ENCODE measurements at places on chromosomes 3 and 15. TPM values are rescaled to one million over a fixed set of nuclear protein-coding genes. Genes with fewer than 3 reads are reported as not detected.

IMPG2 gene
- total RNA-seq: 0.86 TPM

CYP1A2 gene
- total RNA-seq: not detected

DUOXA1 gene
- under 0.01 TPM for total RNA-seq

UCN2 gene
- 0.34 TPM for total RNA-seq

SPESP1 gene
- 14.3 TPM for total RNA-seq

PLAAT1 gene
- total RNA-seq: not detected

MYL3 gene
- total RNA-seq: 0.09 TPM

MST1R gene
- total RNA-seq: 0.86 TPM

TMEM108 gene
- not detected for total RNA-seq

KLHDC8B gene
- 67.5 TPM for total RNA-seq

RBPMS2 gene
- not detected for total RNA-seq

SHF gene
- total RNA-seq: 2.7 TPM

TMEM212 gene
- not detected for total RNA-seq

IL5RA gene
- total RNA-seq: under 0.01 TPM

LARP6 gene
- total RNA-seq: 93.6 TPM

CCDC13 gene
- total RNA-seq: 0.95 TPM

ALDH1A2 gene
- total RNA-seq: 1.6 TPM

TM2D3 gene
- total RNA-seq: 77.6 TPM

HYKK gene
- 1.7 TPM for total RNA-seq

ZNF660 gene
- 2.1 TPM for total RNA-seq

CCDC54 gene
- total RNA-seq: not detected

KNL1 gene
- total RNA-seq: 1.7 TPM

C3orf20 gene
- not detected for total RNA-seq

DUOXA2 gene
- not detected for total RNA-seq

BTBD1 gene
- 67.2 TPM for total RNA-seq

GRIP2 gene
- total RNA-seq: 0.09 TPM

RBMS3 gene
- total RNA-seq: 50.8 TPM

POLQ gene
- 1.9 TPM for total RNA-seq

CASR gene
- total RNA-seq: not detected

WNT5A gene
- 7.3 TPM for total RNA-seq

INTS14 gene
- 22.7 TPM for total RNA-seq

EXD1 gene
- not detected for total RNA-seq

LYZL4 gene
- total RNA-seq: not detected

C3orf70 gene
- total RNA-seq: 0.34 TPM

KY gene
- 0.69 TPM for total RNA-seq

REC114 gene
- not detected for total RNA-seq

ZBED2 gene
- under 0.01 TPM for total RNA-seq

IFT57 gene
- 70.5 TPM for total RNA-seq

ZCWPW2 gene
- total RNA-seq: 1.1 TPM

FBXW12 gene
- not detected for total RNA-seq

GALNT15 gene
- 16.0 TPM for total RNA-seq

CLDN18 gene
- total RNA-seq: not detected

PCSK6 gene
- 0.09 TPM for total RNA-seq

LTK gene
- 0.17 TPM for total RNA-seq

NTRK3 gene
- total RNA-seq: not detected

CDHR4 gene
- 0.43 TPM for total RNA-seq

NMNAT3 gene
- 0.60 TPM for total RNA-seq

LRRC49 gene
- 23.6 TPM for total RNA-seq

Measured in bronchial smooth muscle cell (primary cell).